ENCODE measurements at places on chromosomes 3 and 15. TPM values are rescaled to one million over a fixed set of nuclear protein-coding genes. Genes with fewer than 3 reads are reported as not detected.

Gene SCG3
- 0.17 TPM for total RNA-seq

Gene SPESP1
- total RNA-seq, result 1.2 TPM

Gene GALNT15
- total RNA-seq, result 10.3 TPM

Gene DHFR2
- 8.1 TPM for total RNA-seq

Gene SCG5
- 0.96 TPM for total RNA-seq

Gene NIPA2
- 46.2 TPM for total RNA-seq

Gene SNTN
- total RNA-seq, result not detected

Gene SLC28A2
- 0.35 TPM for total RNA-seq

Gene SAMMSON
- not detected for total RNA-seq

Gene EPHA6
- not detected for total RNA-seq

Gene MYLK
- total RNA-seq, result 248 TPM

- H3K4me3 ChIP-seq, result no peak overlapping the region
- H3K27me3 ChIP-seq, result no peaks in the 10 kb centered on the region
- no peak overlapping the region for H3K27ac ChIP-seq
These were observed 39.6 kb downstream of the C3orf38 start for GRCh38 chr3:88189361-88189810.

- no peaks in the 10 kb centered on the region for H3K27me3 ChIP-seq
- H3K4me1 ChIP-seq, result no peaks in the 10 kb centered on the region
- H3K4me3 ChIP-seq, result no peak overlapping the region
These were observed 20.2 kb downstream of the ADGRG7 start for GRCh38 chr3:100629421-100630127.

GRCh38 chr15:31486906-31487695 lies 160.5 kb downstream of the KLF13 start:
- no peaks in the 10 kb centered on the region for H3K36me3 ChIP-seq
- no peak overlapping the region for H3K4me3 ChIP-seq
- H3K4me1 ChIP-seq, result peaks cover 20% of the 10 kb centered on the region
- peak; percentile 60 for DNase-seq

GRCh38 chr3:46509661-46510187 lies 11.9 kb downstream of the RTP3 start:
- H3K36me3 ChIP-seq, result no peaks in the 10 kb centered on the region
- no peak overlapping the region for H3K4me3 ChIP-seq
- no peaks in the 10 kb centered on the region for H3K4me1 ChIP-seq
- no peak for DNase-seq
- H3K27ac ChIP-seq, result no peak overlapping the region
- no peaks in the 10 kb centered on the region for H3K27me3 ChIP-seq

DNA sequence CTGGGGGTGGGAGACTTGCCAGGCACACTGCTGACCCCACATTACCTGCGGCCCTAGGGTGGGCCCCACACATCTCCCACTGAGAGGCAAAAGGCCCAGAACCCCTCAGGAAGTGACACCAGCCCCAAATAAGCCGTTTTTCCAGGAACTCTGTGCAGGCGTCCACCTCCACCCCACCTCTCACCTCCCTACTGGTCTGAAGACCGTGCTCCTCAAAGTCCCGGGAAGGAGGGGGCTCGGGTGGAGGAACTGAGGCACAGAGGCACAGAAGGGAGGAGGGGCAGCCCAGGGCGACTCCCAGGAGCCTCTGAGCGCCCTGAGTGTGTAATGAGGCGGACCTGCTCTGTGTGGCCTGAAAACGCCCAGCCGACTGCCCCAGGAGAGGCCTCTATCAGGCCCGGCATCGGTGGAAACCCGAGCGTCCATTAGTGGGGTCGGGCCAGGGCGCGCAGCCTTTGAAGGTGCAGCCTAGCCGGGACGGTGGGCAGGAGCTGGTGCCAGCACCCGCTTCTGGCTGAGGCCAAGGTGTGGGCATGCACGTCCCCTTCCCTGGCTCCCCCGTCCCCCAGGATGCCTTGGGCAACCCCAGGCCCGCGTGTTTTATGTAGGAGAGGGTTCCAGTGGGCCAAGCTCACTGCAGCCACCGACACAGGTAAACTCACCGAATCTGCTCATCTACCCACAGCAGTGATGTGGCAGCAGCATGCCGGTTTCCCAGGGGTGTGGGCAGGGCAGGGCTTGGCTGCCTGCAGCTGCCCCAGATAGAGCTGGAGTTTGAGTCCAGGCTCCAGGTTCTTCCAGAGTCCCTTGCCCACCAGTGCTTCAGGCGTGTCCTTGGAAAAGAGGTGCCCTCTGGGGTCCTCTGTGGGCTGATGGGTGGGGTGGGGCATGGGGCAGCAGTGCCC lies 55.8 kb downstream of the DNAJB8 start:
- no peaks in the 10 kb centered on the region for H3K27me3 ChIP-seq
- no peak overlapping the region for H3K27ac ChIP-seq
- no peak for DNase-seq
- H3K4me3 ChIP-seq, result no peak overlapping the region
- H3K36me3 ChIP-seq, result no peaks in the 10 kb centered on the region
- H3K4me1 ChIP-seq, result no peaks in the 10 kb centered on the region

GRCh38 chr15:65580287-65580686 lies 30.6 kb downstream of the INTS14 start:
- no peak overlapping the region for H3K27ac ChIP-seq
- H3K4me1 ChIP-seq, result no peaks in the 10 kb centered on the region
- H3K36me3 ChIP-seq, result peaks cover 80% of the 10 kb centered on the region
- DNase-seq, result no peak
- H3K4me3 ChIP-seq, result no peak overlapping the region

DNA sequence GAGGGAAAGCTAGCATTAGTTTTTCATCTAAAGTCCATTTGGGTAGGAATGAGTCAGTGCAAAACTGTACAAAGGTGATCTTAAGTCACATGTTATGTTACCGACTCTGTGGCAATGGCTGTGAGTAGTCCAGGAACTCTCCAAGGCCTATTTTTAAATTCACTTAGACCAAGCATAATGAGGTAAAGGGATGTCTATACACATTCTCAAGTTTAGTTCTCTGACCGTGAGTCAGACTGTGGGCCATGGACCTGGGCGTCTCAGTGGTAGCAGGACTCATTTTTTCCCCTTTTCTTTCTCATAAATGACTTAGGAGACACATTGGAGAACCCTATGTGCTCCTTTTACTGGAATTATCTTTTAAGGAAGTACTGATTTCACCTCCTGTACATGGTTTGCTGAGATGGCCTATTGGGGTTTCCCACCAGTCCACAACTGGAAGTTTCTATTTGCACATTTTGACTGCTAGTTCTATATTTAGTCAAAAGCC lies 488.7 kb upstream of the TPRG1 start:
- H3K4me1 ChIP-seq, result peaks cover 24% of the 10 kb centered on the region
- no peak for DNase-seq
- H3K36me3 ChIP-seq, result no peaks in the 10 kb centered on the region

GRCh38 chr15:94970802-94971201 lies 739.4 kb downstream of the MCTP2 start:
- no peaks in the 10 kb centered on the region for H3K36me3 ChIP-seq
- DNase-seq, result no peak
- H3K27ac ChIP-seq, result no peak overlapping the region
- H3K4me3 ChIP-seq, result no peak overlapping the region
- no peaks in the 10 kb centered on the region for H3K4me1 ChIP-seq
- H3K27me3 ChIP-seq, result no peaks in the 10 kb centered on the region

- no peak overlapping the region for H3K27ac ChIP-seq
- H3K36me3 ChIP-seq, result no peaks in the 10 kb centered on the region
- no peak for DNase-seq
- no peaks in the 10 kb centered on the region for H3K4me1 ChIP-seq
These were observed 64.8 kb downstream of the FAM43A start for GRCh38 chr3:194750491-194750828.
